ENCODE measurements at places on chromosomes 7 and 10. TPM values are rescaled to one million over a fixed set of nuclear protein-coding genes. Genes with fewer than 3 reads are reported as not detected.

DNA sequence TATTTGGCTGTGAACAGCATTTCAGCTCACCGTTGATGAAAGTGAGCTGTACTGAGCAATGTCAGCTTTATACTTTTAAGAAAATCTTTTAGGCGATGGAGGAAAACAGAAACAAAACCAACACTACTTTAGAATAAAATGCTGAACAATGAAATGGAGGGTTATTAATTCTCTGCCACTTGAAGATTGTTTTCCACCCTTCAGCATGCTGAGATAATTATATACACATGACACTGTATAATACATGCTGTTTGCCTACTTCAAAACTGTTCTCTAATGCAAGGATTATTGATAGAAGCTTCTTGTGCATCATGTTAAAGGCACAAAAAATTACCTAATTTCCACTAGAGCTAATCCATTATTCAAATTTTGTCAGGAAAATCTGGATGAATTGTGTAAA is 66.8 kb downstream of the CACNA2D1 start:
- DNase-seq, result no peak

DNA sequence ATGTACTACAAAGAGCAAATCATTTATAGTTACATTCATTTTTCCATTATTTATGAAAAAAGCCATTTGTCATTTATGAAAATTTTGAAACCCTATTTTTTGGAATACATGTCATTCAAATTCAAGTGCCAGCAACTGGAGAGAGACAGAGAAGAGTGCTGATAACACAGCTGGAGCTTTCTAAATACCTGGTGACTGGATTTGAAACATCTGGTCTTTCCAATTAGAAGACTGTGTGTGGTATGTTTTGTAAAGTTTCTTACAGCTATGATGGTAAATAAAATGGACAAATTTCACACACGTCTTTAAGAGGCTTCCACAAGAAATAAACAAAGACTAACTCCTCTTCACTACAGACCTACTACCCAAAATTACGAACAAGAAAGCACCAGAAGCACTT is 56.8 kb downstream of the CHCHD3 start:
- no peak for DNase-seq

GRCh38 chr7:16804674-16805439 is at the start of gene AGR2:
Gene AGR2 (minus strand): TSS chr7:16804999. CDS start chr7:16801796, 3,203 bp downstream.
- DNase-seq, result no peak

ZNF37A gene
- polyA plus RNA-seq, result 10.3 TPM

DNA sequence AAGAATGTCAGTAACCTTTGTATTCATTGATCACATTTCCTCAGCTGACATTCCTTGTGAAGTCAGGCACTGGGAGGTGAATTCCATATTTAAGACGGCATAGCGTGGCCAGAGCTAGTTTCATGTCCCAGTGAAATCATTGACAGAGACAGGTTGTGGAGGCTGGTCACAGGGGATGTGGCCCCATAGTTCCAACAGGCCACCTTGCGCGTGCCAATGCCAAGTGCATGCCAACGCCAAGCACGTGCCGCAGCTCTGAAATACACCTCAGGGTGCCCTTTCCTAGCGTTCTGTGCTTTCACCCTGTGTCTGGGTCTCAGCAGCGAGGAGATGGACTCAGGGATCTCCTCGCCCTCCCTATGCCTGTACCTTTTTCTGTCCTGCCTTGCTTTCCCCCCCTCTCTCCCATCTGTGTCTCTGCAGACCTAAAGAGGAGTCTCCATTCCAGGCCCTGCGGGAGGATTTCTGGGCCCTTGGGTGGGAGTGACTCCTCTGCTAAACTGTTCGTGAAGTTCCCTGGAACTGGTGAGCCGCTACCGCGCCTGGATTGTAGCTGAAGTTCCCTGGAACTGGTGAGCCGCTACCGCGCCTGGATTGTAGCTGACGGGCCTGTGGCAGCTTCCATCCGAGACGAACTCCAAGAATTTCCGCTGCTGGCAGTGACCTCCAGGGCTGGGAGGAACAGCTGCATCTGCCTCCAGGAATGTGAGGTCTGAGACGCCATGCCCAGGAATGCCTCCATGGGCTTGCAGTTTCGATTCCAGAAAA is 19.7 kb downstream of the AQP1 start:
- no peak for DNase-seq

DNA sequence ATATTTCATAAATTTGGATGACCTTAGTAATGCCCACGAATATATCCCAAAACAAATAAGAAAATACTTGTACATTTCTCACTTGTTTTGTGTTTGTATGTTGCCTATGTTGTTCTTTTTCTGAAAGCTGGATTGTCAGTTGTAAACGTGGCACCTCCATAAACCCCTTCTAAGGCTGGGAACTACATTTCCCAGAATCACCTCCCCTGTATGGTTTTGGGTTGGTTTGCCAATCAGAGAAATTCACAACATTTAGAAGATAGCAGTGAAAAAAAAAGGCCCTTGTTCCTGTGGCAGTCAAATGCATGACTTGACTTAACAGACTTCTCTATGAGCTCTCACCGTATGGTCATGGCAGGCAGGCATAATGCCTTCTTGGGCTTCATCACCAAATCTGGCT is 676.3 kb upstream of the STEAP1 start:
- no peak for DNase-seq

DNA sequence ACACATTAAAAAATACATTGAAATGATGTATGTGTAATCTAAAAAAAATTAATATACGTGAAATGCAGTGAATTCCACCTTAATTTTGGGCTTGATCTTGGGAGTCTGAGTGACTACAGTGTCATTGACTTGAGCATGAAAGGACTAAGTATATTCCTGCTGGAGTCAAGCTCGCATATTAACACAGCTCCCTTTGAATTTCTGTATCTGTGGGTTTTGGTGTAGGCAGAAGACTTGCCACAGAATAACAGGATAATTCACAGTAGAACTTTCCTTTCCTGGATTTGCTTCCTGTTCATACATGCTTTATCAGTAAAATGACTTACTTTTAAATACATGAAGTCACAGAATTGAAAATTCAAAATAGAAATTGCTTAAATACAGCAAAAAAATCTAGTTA is 55.3 kb downstream of the PPP1R9A start:
- no peak for DNase-seq

FAM131B gene
- polyA plus RNA-seq, result 1.8 TPM

- no peak for DNase-seq
These were observed 36.2 kb downstream of the BAG3 start for GRCh38 chr10:119687192-119688032.
